Gastrocnemius medialis (tissue), 4 donors: ENCODE measurements at places on chromosomes 16 and 17.
A peak's percentile ranks its signal among the peaks of the same experiment; 100 is the strongest.

DNA sequence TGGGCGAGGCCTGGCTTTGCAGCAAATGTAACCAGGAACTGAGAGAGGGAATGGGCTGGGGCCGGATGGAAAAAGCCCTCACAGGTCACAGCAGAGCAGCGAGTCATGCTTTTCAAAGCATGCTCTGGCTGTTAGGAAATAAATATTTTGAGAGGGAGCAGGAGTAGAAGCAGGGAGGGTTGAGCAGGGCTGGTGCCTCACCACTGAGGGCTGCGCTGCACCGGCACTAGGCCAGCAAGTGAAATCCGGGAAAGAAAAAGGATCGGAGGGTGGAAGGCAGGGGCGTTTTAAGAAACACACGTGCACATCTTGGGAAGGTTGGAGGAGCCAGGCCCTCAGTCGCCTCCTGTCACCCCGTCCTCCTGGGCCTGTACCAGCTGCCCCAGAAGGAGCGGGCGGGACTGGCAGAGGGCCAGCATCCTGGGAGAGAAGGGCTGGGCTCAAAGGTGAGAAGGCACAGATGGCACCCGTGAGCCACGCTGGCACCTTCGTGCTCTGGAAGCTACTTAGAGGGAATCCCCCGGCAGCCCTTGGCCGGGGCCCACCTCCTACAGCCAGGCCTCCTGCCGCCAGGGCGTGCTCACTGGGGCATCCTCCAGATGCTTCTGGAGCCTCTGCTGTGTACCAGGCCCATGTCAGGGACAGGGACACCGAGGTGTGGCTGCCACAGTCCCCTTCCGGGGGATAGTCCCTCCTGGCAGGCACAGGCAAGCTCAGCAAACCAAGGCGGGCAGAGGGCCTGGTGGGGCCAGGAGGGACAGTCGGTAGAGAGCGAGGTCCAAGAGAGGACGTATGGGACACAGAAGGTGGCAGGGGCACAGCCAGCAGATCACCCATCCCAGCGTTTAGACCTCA lies 71.5 kb upstream of the PLCG2 start:
- DNase-seq, result no peak

- no peak for DNase-seq
Measured at GRCh38 chr16:24188751-24189318, 67.3 kb upstream of the CACNG3 start.

- no peak for DNase-seq
Measured at GRCh38 chr17:66677201-66677981, 157.5 kb upstream of the CACNG5 start.

DNA sequence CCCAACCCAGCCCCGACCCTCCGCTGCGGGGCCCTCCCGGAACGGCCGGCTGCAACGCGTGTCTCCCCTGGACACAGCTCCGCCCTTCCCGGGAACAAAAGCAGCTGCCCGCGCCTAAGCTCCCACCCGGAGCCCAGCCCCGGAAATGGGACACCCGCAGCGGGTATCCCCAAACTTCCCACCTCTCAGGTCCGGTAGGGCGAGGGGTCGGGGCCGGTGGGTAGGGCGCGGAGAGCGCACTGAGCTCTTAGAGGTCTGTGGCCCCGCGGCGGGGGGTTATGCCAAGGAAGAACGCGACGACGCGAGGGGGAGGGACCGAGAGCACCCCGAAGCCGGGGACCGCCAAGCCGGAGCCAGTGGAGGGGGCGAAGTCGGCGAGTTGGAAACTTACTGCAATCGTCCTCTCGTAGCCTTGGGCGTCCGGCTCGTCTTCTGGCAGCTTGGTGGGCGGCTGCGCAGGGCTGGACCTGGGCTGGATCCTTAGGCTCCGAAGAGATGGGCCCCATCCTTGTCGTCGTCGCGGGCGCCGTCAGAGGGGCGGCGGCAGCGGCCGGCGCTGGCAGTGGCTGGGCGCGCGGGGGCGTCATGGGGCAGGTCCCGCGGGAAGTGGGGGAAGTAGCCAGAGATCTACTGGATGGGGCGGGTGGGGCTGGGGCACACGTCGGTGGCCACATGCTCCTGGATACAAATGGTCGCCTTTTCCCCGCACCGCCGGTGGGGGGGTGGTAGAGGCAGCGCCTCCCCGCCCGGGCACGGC lies 6.9 kb downstream of the USP6 start:
- no peak for DNase-seq

DNA sequence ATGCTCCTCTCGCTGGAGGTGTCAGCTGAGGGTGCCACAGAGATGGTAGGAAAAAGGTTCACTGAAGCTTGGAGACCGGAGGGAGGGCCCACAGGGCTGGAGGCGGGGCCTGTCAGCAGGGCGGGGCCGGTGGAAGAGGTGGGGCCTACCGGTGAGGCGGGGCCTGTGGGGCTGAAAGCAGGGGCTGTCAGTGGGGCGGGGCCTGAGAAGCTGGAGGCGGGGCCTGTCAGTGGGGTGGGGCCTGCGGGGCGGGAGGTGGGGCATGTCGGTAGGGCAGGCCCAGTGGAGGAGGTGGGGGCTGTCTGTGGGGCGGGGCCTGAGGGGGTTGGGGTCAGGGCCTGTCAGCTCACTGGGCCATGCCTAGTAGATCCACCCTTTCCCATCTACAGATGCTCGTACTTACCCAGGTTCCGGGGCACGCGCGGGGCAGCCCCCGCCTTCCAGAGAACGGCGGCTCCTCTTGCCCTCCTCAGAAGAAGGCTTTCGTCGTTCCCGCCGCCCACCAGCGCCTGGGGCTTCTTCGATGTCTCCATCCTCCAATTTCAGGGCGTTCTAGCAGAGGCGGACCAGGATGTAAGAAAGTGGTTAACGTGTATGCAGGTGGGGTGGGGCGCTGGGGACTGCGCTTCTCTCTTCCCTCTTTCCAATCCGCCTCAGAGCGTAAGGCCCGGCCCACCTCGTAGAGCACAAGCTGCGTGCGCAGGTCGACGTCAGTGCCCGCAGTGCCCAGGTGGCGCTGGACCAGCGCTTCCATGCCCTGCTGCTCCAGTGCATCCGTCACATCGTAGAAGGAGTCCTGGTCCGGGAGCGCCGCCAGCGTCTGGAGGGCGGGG lies 9.8 kb downstream of the TMEM208 start:
- DNase-seq, result peak; percentile 82

GRCh38 chr17:32673964-32674363 lies 187.2 kb downstream of the CDK5R1 start:
- DNase-seq, result no peak

DNA sequence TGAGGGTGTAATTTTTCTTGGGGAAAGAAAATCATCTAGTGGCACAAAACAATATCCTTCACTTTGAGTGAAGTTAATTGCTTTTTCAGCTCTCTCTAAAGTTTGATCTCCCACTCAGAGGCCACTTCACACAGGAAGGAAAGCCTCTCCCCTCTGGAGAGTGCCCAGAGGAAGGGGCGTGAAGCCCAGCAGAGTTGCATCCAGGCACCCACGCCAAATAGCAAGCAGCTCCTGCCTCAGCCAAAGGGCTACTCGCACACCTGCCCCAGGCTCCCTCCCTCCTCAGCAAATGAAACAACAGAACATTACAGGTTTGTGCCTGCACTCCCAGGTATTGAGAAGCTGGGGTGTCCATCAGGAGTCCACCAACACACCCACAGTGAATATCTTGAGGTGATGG lies 183.0 kb upstream of the RPL38 start:
- no peak for DNase-seq

DNA sequence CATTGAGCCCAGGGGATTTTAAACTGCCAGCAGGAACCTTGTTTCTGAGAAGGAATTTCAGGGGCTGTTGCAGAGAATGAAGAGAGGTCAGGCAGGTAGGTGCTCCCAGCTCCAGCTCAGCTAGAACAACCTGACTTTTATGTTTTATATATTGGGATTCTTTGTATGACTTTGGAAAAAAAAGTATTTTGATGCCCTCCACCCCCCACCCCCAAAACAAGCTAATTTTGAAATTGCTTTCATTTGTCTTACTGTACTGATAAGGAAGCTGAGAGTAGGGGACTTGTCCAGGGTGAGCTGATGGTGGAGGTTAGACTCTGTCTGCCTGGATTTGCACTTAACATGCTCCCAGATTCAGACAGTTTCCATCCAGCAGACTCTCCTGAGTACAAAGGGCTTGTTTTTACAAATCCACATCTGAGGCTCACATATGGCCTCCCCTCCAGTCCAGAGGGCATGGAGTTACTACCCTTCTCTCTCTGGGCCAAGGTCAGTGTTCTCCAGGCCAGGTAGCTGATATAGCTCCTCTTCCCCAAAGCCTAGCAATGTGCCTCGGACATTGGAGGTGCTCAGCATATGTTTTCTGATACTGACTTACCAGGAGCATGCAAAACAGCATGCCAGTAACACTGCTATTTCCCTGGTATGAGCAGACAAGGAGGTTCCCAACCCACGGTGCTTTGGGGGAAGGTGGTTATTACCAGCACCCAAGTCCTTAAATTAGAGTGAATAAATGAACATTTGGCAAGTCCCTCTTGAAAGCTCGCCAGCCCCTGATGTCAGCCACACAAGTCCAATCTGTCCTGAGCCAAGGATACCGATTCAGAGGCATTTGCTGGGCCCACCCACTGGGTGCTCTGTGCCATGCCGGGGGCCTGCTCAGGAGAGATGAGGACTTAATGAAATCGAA lies 11.3 kb downstream of the STX1B start:
- DNase-seq, result no peak

DNA sequence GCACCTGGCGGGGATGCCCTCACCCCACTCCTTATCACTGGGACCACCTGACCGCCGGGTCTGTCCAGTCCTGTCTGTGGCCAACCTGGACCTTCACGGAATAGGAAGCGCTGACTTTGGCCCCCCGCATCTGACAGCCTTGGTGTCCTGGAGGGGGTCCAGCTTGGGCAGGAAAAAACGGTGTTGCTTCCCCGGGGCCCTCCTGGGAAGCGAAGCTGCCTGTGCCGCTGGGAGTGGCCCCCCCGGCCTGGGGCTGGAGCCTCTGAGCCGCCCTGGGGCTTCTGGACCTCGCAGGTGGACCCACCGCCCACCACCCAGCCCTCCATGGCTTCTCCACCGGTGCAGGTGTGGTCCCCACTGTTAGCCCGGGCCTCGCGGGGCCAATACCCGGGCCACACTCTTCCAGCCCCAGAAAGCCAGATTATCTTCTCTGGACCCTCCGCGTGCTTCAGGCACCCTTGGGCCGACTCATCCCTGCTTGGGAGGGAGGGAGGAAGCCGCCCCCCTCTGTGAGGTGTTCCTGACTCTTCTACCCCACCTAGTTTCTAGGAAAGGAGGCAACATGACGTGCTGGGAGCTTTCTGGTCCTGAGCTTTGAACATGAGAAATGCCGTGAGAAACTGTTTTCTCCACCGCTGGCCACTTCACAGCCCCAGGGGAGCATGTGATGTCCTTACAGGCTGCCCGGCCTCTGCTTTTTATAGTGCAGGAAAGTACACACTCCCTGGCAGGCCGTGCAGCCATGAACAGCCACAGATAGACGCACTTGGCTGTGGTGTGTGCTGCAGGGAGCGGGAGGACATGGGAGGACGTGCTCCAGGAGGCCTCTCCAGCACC lies 1.1 kb downstream of the C1QTNF1 start:
- DNase-seq, result peak; percentile 79

DNA sequence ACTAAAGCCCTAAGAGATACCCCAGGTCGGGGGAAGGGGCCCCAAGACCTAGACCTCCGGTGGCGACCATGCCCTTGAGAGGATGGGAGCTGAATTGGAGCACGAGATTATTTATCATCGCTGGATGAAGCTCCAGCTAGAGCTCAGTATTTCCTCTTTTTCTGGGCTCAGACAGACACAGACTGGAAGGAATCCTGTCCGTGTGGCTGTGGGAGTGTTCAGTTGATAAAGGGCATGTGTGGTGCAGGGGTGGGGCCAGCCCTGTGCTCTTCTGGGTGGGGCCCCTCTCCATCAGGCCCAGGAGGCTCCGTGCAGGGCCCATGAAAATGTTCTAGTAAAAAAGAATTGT lies 6.3 kb upstream of the CBX4 start:
- DNase-seq, result no peak

DNA sequence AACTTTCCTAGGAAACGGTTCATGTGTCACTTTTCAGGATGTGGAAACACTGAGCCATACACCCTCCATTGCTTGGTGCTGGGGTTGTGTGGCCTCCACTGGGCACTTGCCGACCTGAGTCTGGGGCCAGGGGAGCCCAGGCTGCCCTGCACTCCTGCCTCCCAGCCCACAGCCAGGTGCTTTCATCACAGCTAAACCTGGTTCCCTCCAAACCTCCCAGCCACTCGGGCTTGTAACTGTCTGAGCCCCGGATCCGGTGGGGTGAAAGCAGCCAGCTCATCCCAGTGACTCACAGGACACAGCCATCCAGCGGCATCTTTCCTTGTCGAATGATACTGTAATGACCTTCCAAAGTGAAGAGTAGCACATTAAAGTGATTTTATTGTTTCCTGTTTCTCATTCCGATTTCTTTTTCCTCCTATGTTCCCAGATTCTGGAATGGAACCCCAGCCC lies 19.8 kb downstream of the CARHSP1 start:
- no peak for DNase-seq

- DNase-seq, result no peak
Measured at GRCh38 chr17:57877803-57878377, 28.0 kb upstream of the MRPS23 start.

GRCh38 chr17:13346996-13347762 lies 254.6 kb downstream of the HS3ST3A1 start:
- no peak for DNase-seq

DNA sequence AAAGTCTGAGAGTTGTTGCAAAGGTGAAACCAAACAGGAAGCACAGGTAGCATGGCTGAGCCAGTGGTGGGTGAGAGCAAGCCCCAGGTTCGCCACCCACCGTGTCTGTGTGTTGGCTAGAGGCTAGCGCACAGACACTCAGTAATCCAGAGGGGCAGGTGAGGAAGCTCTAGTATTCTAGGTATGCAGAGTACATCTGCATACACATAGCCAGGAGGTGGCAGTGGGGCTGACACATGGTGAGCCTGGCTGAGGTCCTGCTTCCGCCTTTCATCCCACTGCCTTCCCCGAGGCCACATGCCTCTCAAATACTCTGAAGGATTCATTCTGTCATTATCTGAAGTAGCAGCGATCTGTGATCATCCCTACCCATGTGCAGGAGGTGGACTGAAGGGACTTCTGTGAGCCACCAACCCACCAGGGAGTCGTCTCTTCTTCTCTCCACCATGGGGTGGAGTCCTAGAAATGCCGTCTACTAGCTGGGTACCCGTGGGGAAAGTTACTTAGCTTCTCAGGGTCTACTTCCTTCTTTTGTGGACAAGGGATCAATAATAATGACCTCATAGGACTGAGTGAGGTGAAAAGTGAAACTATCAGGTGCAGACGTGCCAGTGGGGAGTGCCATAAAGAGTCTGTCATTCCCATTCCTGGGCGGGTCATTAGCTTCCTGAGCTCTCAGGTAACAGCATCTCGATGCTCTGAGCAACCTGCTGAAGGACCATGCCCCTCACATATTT lies 36.0 kb upstream of the ICAM2 start:
- DNase-seq, result no peak

GRCh38 chr17:50660042-50660886 lies 25.6 kb downstream of the ABCC3 start:
- no peak for DNase-seq

DNA sequence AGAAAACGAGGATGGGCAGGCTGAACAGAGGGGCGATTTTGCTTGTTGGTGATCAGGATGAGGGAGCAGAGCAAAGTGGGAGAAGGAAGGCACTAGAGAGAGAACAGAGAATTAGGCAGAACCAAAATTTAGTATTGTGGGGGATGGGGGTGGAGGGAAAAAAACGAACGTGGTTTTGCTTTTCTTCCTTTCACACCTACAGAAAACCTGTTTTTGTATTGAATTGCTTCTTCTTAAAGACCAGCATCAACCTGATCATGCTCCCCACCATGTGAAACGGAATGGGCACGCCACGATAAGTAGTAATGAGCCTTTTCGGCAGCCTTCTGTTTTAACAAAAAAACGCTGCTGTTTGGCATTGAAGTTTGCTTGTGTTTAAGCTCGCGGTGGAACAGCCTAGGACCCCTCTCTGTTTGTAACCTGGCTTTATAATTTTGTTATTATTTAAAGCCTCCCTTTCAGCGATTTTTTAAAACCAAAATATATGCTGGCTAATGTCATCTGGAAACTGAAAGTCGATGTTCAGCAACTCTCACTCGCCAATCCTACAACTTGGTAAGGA lies 36.8 kb downstream of the ERCC4 start:
- DNase-seq, result no peak
